Stimulated activated CD4-positive, alpha-beta T cell treated with anti-CD3 and anti-CD28 coated beads, Interleukin-4, amount 100 ng/mL, for 4 hours (primary cell): ENCODE measurements at places on chromosomes 6 and 20.

GRCh38 chr6:25389471-25389870, 110.3 kb downstream of the CARMIL1 start:
- no peak for DNase-seq

- no peak for DNase-seq
Observed at GRCh38 chr20:44167736-44168135, 19.3 kb downstream of the JPH2 start.

DNA sequence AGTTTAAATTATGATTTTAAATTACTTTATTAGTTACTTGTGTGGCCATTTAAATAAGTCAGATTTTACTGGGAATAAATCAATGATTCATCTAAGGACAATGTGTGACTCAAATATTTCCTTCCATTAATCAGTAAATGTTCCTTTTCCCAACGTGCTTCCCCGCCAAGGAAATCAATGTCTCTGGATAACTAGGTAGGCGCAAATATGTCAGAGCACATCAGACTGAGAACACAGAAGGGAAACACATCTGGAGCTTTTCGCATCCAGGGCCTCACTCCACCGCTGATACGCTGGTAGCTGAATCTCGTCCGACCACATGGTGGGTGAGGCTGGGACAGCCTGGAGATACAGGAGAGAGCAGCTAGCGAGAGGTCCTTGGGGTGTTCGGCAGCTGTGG, 56.4 kb upstream of the RPS6KA2 start:
- no peak for DNase-seq

DNA sequence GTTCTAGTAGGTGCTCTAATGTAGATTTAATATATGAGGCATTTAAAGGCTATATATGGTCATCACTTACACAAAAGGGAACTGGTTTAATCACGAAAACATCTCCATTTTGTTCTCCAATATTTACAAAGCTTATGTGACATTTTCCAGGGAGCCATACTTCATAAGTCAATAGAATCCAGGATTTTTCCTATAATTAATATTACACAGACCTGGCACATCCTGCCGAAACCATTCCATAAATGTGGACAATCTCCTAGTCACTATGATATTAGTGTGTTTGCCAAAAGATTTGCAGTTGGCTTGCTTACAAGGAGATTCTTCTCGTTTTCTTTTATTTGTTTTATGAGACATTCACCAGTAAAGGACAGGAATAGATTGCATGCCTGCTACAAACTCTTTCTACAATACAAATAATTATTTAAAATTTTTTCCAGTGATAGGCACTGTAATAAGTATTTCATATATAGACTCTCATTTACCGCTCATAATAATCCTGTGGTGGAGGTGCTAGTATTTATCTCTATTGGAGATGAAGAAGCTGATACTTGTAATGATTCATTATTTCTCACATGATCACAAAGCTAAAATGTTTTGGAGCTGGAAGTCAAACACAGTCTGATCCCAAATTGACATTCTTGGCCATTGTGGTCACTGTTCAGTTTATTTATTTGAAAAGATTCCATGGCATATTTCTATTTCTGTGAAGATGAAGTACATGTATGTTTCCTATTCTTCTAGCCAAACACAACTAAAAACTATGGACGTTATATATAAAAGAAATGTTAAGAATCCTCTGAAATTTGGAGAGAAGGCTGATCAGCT, 597.0 kb downstream of the HTR1B start:
- DNase-seq = no peak

DNA sequence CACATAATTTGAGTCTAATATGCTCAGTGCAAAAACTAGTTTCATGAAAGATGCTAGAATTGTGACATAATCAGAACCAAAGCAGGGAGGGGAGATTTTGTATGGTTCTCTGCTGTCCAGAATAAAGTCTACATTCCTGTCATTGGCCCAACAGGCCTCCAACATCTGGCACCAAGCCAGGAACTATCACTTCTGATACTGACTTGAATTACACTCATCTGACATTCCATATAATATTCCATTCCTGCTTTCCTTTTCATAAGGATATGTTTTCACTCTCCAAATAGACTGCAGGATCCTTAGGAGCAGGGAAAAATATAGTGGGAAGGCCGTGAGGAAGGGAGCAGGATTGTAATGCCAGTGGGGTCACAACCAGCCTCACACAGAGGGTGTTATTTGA, 84.6 kb upstream of the BTN3A2 start:
- DNase-seq = no peak

GRCh38 chr6:30334075-30334783, 7.5 kb downstream of the TRIM39 start:
- DNase-seq = no peak

DNA sequence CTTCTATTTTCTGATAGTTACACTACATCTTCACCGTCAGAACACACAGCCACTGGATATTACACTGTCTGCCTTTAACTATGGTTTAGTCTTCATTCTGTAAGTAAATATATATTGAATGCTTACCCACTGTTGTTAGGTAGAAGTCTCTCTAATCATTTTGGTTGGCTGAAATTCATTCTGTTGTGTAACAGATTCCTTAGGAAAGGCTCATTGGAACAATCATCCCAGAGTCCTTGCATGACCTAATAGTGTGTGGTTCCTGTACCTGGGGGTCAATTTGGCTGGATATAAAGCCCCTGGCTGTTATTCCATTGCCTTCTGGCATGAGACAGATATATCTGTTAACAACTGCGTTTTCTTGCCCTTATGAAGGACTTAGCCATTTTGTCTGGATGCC, 9.9 kb downstream of the BLOC1S5 start:
- no peak for DNase-seq

DNA sequence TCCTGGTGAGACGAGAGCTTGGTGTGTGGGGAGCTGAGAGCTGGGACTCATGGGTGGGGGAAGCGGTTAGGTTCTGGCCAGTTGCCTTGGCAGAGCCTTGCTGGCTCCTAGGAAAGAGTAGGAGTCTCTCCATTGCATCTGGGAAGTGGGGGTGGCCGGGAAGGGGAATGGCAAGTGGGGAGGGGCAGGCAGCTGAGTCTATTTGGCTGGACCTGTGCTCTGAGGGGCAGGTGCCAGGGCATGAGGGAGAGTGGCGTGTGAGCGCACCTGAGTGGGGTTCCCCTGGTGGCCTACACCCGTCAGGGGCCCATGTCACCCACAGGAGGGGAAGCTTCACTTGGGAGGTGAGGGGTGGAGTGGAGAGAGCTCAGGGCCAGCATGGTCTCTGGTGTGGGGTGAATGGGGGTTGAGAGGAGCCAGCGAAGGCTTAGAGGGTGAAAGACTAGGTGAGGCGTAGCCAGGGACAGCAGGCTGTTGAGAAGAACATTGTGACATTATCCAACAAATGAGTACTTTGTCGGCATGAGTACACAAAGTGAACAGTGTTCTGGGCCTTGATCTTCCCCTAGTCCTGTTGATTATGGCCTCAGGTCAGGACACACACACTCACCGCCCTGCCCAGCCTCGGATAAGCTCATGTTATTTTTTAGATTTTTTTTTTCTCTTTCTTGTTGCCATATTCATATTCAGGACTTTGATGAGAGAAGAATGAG, 59.8 kb downstream of the FAM120B start:
- no peak for DNase-seq

DNA sequence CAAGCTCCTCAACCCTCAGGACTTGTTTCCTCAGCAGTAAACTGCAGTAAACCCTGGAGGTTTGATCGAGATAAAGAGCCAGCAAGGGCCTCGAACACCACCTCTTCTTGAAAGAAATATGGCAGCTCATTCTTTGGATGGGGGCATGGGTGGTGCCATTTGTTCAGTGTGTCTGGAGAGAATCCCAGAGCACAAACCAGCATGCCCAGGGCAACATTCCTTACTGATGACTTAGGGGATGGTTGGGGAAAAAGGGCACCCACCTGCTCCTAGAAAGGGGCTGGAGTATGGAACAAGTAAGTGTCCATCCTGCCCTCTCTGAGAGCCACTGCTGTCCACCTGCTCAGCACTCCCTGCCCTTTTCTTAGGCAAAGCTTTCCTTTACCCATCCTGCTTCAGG, 31.3 kb upstream of the ZFAND3 start:
- DNase-seq = no peak

DNA sequence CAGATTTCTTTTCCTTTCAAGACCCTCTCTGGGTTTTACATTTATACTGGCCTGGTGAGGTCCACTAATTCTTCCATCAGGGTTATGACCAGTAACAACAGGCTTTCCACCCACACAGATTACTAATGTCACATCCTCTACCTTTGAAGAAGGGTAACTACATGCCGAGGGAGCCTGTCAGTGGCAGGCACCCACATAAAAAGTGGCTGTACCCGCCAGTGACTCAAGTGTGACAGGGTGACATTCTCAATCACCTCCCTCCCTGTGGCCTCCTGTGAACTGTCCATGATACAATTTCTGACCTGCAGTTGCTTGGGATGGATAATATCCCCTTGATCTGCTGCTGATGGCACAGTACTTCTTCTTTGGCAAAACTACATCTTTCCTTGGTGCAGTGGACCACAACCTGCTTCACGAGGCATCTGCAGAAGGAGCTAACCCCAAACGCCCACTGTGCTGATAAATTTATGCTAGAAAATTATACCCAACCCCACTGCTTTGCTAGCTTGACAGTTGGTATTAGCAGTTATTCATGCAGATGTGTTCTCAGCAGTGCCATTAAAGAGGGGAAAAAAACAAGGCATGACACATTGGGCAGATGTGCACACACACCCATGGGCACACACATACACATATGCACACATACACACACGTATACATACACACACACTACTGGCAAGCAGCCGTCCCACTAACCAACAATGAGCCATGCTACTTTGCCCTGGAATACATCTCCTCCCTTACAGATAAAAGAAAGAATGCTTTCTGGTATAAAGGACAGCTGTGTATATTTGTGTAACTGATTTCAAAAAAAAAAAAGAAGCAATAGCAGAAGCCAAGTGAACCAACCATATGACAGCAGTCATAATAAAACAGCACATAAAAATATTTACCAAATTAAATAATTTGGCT, 20.8 kb downstream of the GFOD1 start:
- peak; percentile 60 for DNase-seq

- DNase-seq = no peak
Observed at GRCh38 chr6:36642913-36643817, 35.3 kb upstream of the CDKN1A start.

- no peak for DNase-seq
Observed at GRCh38 chr20:40632346-40632976, 56.6 kb downstream of the MAFB start.

GRCh38 chr6:13605634-13606033, 9.5 kb upstream of the NOL7 start:
- DNase-seq = no peak

- DNase-seq = no peak
Observed at GRCh38 chr20:4802527-4802926, 80.8 kb downstream of the PRND start.

- DNase-seq = no peak
Observed at GRCh38 chr20:11020712-11021111, 346.9 kb upstream of the JAG1 start.

DNA sequence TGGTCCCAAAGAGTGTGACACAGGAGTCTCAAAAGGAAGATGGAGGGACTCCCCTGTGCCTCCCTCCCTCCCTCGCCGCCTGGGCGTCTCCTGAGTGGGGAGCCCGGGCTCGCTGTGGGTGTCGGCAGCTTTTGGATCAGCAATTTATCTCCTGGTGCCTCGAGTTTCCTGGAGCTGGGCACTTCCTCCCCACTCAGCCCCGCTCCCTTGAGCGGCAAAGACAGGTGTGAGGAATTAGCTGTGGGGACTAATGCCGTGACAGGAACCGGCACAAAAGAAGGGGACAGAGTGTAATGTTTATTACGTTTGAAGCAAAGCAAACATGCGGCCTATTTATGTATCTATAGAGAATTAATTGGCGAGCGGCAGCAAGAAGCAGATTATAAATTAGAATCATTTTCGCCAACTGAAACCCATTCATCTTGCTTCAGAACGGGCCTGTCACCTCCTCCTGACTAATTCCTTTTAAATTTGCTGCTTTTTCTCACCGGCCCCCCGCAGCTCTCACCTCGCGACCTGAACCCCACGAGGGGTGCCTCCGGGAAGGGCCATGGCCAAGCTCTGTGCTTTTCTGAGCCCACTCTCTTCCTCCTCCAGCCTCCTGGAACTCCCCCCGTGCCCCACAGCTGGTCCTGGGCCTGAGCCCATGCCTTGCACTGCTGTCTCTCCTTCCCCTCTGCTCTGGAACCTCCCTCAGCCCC, 8.8 kb upstream of the CDH22 start:
- DNase-seq = no peak

GRCh38 chr6:159977255-159977903, 8.5 kb downstream of the IGF2R start:
- no peak for DNase-seq

DNA sequence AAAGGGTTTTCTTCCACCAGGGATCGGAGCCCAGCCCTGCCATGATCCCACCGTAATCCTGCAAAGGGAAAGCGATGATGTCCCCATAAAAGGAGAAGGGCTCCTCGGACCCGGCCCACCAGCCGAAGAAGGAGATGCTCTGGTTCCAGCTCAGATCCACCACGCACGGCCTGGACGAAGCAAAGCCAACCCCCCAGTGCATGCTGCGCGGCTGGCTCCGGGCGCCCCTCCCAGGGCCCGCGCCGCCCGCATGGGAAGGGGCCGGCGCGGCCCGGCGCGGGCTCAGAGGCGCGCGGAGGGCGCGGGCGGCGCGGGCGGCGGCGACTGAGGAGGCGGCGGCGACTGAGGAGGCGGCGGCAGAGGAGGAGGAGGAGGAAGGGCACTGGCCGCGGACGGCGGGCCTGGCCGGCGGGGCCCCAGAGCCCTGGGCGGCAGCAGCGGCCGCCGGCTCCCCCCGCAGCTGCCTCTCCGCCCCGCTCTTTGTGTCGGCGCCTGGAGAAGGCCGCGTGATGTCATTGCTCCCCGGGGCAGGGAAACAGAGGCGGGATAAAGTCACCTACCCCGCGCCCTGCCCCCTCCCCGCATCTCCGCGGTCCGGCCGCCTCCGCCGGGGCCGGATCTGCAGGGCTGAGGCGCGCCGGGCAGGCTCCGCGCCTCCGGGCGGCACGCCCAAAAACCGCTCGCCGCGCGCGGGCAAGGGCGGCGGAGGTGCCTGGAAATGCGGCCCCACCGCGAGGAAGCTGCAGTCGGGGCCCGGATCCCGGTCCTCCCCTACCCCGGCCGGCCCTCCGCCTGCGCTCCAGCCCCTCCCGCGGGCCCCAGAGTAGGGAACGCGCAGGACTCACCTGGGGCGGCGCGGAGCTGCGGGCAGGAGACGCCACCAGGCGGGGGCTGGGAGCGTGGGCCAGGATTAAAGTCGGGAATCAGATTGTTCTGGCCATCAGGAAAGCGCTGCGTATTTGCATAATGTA, at the start of gene FAXC:
TSS of gene FAXC (minus strand) at position 504 of the 971 bp plus-strand sequence. CDS start at position 202, 302 bp downstream.
- no peak for DNase-seq

- no peak for DNase-seq
Observed at GRCh38 chr20:48105526-48105925, 320.2 kb upstream of the SULF2 start.

GRCh38 chr20:34074101-34074760, 37.8 kb downstream of the EIF2S2 start:
- no peak for DNase-seq

- DNase-seq = no peak
Observed at GRCh38 chr6:80183019-80183795, 76.7 kb downstream of the BCKDHB start.
